ENCODE measurements at places on chromosomes 5 and 9. TPM values are rescaled to one million over a fixed set of nuclear protein-coding genes. Genes with fewer than 3 reads are reported as not detected.

SPINK13 gene
- total RNA-seq, result not detected

SLC38A9 gene
- 50.1 TPM for total RNA-seq

C9orf153 gene
- under 0.01 TPM for total RNA-seq

FBN2 gene
- total RNA-seq, result 33.0 TPM

GRCh38 chr9:31153250-31153840 is 1231.1 kb upstream of the ACO1 start:
- DNase-seq, result peak; percentile 52

DAB2 gene
- 277 TPM for total RNA-seq

DNA sequence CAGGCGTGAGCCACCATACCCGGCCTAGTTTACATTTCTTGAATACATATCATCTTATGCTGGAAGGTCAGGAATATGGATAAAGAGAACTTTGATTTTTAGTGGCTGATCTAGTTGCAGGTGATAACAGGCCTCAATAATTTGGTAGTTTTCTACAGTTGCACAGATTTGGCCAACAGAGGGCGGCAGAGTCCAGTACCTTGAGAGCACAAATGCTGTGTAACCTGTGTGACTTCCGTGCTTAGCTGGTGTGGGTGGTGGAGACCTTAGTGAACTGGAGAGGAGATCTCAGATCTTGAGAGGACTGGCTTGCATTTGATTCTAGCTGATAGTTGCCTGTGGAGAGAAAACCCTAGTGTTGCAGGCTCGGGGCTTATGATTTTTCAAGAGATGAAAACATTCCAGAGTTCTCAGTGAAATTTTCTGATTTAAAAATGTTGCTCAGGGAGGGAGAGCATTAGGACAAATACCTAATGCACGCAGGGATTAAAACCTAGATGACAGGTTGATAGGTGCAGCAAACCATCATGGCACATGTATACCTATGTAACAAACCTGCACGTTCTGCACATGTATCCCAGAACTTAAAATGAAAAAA is 17.4 kb upstream of the GPR151 start:
- peak; percentile 53 for DNase-seq

- no peak for DNase-seq
These were observed 9.3 kb downstream of the STOM start for GRCh38 chr9:121360601-121361374.

DNA sequence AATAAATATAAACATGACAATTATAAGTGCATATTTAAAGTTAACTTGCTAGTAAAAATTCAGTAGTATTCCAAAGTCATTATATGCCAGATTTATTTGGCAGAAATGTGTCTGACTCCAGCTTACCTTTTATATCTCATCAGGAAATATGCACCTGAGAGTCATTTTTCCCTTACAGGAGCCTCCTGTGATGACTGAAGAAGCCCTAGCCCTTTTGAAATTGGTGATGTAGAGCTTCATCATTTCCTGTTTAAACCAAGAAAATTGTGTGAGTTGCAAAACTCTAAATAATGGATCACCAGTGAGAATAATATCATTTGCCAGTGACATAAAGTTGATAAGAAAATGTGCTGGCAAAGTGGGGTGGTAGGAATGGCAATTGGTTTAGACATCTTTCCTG is 42.1 kb upstream of the CTNND2 start:
- DNase-seq, result no peak

PCA3 gene
- 0.36 TPM for total RNA-seq
